ENCODE measurements at places on chromosomes 2 and 18.

DNA sequence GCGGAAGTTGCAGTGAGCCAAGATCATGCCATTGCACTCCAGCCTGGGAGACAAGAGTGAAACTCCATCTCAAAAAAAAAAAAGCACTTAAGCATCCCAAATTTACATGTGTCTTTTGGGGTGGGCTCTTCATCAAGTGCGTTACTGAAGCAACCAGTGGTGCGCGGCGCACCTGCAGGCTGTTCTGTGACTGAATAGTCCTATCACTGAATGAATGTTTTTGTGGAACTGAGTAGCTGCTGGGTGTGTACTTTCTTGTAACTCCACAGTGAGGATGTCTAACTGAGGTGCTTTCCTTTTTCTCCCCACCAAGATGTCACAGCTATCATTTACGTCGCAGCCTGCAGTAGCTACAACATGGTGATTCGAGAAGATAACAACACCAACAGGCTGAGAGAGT is 17.0 kb downstream of the CHMP1B start:
- DNase-seq = no peak

- no peak for DNase-seq
These were observed 47.8 kb upstream of the MAPRE3 start for GRCh38 chr2:26922405-26923188.

GRCh38 chr2:181399027-181399426 is 58.2 kb upstream of the ITGA4 start:
- DNase-seq = no peak

GRCh38 chr2:56523816-56524215 is 340.0 kb downstream of the CCDC85A start:
- DNase-seq = no peak

GRCh38 chr2:172480301-172481218 is 53.2 kb downstream of the ITGA6 start:
- no peak for DNase-seq

DNA sequence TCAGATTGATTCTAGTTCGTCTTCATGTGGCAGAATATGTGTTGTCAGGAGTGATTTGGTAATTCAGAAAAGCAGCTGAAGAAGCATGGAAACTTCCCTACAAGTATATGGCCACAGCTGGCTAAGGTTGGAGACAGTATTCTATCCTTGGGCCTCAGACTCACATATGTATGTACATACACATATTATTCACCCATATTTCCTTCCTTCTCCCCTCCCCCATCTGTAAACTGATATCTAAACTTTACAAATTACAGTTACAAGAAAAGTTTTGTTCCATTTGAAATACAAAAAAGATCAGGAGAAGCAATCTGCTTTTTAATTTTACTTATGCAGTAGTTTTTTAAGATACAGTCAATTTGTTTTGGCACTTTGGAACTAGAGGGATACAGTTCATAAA is 3.1 kb downstream of the SP3 start:
- DNase-seq = no peak

DNA sequence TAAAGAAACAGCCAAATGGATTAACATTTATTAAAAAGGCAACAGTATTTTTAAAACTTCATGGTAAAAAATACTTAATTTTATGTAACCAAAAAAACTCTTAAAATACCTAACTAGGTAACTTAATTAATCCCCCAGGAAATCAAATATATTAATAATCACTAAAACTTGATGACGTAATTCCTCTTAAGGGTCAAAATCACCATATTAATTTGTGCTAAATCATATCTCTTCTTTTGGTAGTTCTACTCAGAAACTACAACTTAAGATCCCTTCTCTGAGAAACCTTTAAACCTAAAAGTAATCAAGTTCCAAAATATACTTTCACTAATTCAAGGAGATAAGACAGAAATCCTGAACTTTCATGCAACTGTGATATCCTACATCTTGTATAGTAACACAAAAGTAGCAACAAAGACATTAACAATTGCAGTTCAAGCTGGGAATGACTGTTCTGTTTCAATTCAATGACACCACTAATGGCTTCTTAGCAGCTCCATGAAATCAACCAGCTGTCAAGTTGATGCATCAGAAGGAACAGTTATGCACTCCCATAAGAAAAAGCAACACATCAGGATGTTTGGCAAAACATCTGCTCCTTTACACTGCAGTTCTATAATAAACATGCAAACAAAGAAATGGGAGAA is 4.0 kb downstream of the BAZ2B start:
- no peak for DNase-seq

Measured in stimulated activated CD8-positive, alpha-beta memory T cell treated with anti-CD3 and anti-CD28 coated beads, Interleukin-4, amount 100 ng/mL, for 1 hour (primary cell).